ENCODE measurements at places on chromosomes 2 and 18.
A peak's percentile ranks its signal among the peaks of the same experiment; 100 is the strongest.

GRCh38 chr2:113248997-113249770 is 29.5 kb downstream of the PAX8 start:
- peak; percentile 75 for DNase-seq

- DNase-seq, result no peak
These were observed 211.8 kb downstream of the NEDD4L start for GRCh38 chr18:58255701-58256311.

DNA sequence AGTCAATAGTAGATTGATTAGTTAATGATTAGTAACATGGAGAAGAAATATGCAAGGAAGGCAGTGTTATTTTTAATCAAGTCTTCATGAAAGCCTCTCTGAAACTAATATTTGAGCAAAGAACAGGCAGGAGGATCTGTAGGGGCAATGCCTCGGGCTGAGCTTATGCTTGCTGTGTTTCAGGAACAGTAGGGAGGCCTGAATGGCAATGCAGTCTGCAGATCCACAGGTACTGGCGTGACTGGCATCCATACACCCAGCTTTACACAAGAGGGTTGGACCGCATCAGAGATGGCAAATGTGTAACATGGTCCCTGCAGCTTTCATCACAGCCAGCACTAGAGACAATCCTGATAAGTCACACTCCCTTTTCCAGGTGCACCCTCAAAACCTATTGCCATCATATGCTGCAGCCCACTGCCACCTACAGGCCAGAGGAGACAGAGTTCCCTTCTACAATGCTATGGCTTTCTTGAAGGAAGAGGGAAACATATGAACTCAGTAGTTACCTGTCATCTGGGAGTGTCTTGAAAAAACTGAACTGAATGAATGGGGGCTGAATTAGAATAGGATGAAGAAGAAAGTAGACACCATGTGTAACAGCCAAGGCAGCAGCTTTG is 582.4 kb upstream of the RAB6C start:
- no peak for DNase-seq

GRCh38 chr2:235698028-235698427 is 204.2 kb downstream of the AGAP1 start:
- no peak for DNase-seq

DNA sequence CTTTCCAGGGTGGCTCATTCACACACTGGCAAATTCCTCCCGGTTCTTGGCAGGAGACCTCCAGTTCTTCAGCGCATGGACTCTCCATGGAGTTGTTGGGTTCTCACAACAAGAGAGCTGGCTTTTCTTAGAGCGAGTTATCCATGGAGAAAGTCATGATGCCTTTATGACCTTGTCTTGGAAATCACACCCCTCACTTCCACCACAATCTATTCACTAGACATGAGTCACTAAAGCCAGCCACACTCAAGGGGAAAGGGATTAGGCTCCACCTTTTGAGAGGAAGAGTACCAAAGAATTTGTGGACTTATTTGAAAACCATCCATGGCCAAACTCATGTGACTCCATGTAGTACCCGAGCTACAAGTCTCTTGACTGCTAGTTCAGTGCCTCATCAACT is 160.5 kb downstream of the SETBP1 start:
- no peak for DNase-seq

GRCh38 chr18:58793361-58793760 is 71.3 kb upstream of the ZNF532 start:
- DNase-seq, result peak; percentile 28

DNA sequence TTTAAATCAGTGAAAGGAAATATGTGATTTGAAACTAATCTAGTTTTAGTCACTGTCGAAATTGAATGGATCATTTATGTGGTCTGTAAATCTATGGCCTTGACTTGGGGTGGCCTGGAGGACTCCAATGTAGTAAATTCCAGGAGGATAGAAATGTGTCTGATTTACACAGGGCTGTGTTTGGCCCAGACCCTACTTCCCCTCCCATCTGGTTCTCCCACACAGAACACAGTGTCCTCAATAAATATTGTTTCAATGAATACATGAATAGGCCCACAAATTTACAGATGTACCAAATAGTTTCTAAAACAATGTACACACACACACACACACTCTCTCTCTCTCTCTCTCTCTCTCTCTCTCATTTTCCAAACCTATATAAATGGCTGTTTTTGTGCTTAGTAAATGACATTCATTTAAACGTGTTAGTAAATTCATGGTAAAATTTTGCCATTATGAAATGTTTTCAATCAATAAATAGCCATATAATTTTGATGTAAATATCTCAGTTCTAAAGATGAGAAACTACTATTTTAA is 1.9 kb downstream of the CCDC68 start:
- DNase-seq, result no peak

DNA sequence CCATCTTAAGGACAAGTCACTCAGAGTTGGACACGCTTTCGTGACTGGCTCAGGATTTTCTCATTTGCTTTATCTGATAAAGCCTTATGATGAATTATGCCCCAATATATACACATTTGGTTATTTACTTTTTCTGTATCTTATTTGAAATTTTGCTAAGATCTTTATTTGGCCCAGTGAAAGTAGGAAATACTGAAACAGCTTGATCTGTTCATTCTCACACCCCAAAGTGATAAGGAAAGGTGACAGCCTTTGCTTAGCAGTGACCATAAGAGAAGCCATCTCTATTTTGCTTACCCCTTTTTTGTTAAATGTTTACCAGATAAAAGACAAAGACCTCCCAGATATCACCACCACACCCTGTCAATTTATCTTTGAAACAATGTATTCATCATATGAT is 428.3 kb downstream of the PARD3B start:
- DNase-seq, result no peak

GRCh38 chr2:163348857-163349380 is 386.9 kb downstream of the FIGN start:
- peak; percentile 20 for DNase-seq

DNA sequence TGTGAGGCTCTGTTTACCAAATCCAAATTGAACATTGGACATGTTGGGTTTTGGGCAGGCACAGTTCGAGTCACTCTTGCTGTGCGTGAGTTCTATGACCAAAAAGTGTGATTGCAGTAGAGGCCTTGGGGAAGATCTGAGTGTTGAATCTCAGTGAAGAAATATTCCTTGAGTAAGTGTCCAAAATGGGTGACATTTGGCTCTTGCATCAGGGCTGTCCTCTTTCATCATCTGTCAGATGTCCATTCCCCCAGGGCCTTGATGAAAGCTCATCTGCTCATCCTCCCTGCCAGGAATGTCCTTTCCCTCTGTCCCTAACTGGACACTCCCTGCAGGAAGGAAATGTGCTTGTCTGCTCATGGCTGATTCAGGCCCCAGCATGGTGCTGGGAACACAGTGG is 6.4 kb upstream of the SFTPB start:
- DNase-seq, result no peak

DNA sequence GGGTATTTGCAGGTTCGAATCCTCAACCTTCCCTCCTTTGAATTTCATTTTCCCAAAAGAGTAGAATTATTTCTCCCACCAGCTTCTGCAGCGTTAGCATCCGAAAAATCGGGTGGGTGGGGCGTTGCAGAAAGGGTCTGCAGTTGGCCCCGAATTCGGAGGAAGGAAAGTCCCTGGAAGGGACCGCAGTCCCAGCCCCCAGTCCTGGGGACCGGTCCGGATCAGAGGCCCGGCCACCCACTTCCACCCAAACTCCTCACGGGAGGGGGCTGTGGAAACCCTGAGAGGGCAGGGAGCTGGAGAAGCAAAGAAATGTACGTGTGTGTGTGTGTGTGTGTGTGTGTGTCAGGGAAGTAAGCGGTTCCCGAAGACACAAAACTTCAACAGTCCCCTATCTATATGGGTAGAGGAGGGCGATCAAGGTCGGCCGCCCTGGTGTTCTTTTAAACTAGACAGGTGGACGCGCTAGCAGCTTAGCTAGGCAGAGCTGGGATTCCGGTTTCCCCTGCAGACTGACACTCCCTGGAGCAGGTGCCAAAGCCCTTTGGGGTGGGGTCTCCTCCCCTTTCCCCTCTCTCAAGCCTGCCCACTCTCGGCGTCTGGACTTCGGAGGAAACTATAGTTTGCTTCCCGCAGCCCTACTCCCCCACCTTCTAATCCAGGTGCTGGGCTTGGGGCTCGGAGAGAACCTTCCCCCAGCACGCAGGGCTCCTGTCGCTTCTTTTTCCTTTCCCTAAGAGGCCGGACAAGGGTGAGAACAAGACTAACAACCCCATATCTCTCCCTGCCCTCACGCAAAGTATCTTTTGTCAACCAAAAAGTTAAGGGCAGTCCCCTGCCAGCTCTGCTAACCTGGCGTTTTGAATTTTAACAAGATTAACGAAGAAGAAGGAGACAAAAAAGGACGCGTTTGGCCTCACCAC is 4.8 kb upstream of the ONECUT2 start:
- no peak for DNase-seq

Data from H54 (cell line).